ENCODE measurements at places on chromosomes 16 and 17.

- no peak for DNase-seq
These were observed 115.9 kb downstream of the KATNIP start for GRCh38 chr16:27665881-27666280.

- no peak for DNase-seq
These were observed 11.4 kb downstream of the ARSG start for GRCh38 chr17:68302666-68303065.

DNA sequence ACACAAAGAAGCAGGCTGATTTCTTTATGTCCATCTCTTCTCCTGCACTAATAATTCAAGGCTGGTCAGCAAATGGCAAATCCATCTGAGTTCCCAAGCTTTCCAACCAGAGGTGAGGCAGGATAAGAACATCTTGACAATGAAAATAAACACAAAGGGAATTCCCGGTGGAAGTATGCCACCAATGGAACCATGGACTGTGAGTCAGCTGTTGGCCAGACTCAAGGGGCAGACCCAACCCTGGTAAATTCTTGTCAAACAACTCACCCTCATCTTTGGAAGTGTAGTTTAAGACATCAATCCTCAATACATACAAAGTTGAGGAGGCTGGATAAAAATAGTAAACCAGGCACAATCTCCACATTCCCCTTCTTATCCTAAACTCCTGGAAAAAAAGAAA is 74.3 kb upstream of the CES5A start:
- no peak for DNase-seq

- no peak for DNase-seq
These were observed 445.7 kb downstream of the TOX3 start for GRCh38 chr16:52101246-52101645.

DNA sequence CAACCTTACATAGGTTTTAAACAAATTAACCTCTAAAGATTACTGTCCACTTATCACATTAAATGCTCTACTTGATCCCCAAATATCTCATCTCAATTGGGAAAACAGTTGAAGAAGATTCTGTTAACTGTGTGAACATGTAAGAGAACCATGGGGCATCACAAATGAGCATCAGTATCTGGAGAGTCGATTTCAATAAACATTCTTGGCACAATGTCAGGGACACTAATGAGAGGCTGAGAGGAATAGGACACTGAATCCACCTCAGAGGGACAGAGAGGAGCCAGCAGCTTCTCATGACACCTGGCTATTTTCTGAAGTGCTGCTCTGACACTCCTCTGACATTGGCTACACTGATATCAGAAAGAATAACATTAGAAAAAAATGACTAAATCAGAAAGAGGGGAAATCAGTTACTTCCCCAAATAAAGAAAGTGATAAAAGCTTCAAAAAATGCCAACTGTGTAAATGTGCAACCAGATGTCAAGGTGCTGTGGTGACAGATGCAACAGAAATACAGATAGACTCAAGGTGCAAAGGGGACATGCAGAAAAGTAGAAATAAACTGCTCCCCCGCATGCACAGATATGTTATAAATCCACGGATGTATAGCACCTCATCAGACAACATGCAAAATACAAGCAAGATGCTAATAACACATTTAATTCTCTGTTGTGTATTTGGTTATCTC is 67.4 kb downstream of the SNX11 start:
- no peak for DNase-seq

- DNase-seq, result no peak
These were observed 36.1 kb downstream of the NLK start for GRCh38 chr17:28078341-28079229.

- no peak for DNase-seq
These were observed 1.6 kb downstream of the SENP3 start for GRCh38 chr17:7563115-7563869.

DNA sequence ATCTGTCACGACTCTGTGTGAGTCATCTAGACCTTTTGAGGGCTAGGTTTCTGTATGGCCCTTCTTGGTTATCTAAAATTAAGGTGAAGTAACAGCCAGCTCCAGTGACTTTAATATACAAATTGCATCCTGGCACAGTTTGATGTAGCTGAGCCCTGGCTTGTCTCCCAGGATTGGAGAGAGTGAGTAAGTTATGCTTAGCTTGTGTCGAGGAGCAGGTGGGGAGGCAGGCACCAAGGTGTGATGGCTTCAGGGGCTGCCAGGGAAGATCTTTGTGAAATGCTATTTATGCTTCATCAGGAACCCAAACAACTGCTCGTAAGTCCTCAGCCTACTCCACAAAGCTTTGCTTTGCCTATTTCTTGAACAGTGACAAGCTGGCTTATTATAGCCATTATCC is 261.2 kb downstream of the HS3ST4 start:
- DNase-seq, result no peak

DNA sequence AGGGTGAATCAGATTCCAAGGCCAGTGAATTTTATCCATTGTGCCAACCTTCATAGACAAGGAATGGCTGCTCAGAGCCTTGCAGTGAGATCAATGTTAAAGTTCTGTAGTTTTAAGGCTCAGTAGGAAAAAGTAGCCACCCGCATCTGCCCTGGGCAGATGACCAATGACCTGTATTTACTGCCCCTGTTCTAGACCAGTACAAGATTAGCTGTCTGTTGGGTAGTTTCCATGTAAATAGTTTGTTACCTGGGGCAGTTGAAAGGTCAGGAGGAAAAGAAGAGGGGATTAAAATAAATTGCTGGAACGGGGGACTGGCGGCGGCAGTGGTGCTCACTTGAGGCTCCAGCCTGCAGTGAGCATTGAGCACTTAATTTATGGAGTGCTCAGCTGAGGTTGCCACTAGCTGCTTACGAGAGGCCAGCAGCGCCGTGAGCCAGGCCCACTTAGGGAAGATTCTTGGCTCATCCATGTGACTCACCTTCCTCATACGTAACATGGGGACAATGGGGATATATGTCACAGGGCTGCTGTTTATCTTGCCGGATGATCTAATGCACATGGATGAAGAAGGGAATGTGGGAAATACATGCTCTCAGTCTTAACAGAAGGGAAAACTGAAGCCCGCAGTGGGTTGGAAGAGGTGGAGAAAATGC is 10.7 kb upstream of the NOS2 start:
- DNase-seq, result no peak

GRCh38 chr17:11598274-11599221 is at the start of gene DNAH9:
TSS of gene DNAH9 (plus strand) at chr17:11598470. CDS start at chr17:11598499, 29 bp downstream.
- DNase-seq, result peak; percentile 97

- no peak for DNase-seq
These were observed 27.5 kb downstream of the MPG start for GRCh38 chr16:105521-105920.

DNA sequence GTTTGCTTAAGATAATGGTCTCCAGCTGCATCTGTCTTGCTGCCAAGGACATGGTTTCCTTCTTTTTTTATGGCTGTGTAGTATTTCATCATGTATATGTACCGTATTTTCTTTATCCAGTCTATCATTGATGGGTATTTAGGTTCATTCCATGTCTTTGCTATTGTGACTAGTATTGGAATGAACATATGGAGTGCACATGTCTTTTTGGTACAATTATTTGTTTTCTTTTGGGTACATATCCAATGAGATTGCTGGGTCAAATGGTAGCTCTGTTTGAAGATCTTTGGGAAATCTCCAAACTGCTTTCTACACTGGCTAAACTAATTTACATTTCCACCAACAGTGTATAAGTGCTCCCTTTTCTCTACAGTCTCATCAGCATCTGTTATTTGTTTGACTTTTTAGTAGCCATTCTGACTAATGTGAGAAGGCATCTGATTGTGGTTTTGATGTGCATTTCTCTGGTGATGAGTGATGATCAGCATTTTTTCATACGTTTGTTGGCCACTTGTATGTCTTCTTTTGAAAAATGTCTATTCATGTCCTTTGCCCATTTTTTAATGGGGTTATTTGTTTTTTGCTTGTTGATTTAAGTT is 66.2 kb downstream of the TNFRSF13B start:
- DNase-seq, result no peak

DNA sequence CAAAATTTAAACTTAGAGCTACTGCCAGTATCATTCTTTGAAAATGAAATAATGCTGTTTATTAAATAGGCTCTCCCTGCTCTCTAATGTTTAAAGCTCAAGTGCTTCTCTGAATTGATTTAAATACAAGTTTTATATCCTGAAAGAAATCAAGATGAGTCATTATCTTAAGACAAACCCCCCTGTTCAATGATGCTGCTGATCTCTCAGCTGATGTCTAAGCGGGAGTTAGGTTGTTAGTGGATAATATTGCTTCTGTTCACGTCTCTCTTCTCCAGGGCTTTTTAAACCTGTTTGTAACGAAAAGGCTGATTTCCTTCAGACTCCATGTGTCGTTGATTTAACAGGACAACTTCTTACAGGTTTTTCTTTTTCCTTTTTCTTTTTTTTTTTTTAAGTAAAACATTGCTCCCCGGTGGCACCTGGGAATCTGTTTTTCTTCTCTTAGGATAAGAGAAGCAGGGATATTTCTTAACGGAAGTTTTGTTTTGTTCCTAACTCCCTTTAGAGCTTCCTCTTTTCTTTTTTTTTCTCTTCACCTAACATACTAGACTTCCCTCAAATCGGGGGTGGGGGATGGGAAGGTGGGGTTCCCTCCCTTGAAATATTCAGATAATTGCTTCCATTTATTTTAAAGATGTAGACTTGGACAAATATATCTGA is 807 bp upstream of the LYRM9 start:
- DNase-seq, result no peak

DNA sequence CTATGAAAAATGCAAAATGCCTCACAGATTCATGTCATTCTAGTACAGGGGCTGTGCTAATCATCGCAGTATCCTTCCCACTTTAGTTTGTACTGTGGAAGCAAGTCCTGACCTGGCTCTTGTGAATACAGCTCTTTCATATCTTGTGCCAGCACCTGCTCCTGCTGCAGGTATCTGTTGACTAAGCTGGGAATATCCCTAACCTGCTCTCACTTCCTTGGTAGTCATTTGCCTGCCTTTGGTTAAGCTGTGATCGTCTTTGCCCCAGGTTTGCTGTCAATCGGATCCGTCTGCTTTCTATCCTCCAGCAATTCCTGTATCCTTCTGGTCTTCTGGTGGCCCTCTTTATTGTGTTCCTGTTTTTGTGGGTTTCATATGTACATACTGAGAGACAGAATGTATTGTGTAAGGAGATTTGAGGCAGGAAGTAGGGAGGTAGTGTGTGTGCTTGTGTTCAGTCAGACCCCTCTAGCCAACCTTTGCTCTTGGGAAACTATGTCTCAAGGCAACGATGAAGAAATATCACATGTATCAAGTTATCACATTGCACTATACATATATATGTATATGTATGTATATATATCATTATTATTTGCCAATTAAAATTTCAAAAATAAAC is 7.7 kb upstream of the GINS3 start:
- DNase-seq, result no peak

- DNase-seq, result no peak
These were observed 292.5 kb downstream of the XYLT1 start for GRCh38 chr16:17177959-17178905.

- DNase-seq, result no peak
These were observed 53.3 kb upstream of the ENDOV start for GRCh38 chr17:80361495-80362220.

GRCh38 chr16:164827-165538 is 795 bp upstream of the HBM start:
- no peak for DNase-seq

- DNase-seq, result peak; percentile 39
These were observed 1.3 kb downstream of the PFN1 start for GRCh38 chr17:4947010-4947410.

DNA sequence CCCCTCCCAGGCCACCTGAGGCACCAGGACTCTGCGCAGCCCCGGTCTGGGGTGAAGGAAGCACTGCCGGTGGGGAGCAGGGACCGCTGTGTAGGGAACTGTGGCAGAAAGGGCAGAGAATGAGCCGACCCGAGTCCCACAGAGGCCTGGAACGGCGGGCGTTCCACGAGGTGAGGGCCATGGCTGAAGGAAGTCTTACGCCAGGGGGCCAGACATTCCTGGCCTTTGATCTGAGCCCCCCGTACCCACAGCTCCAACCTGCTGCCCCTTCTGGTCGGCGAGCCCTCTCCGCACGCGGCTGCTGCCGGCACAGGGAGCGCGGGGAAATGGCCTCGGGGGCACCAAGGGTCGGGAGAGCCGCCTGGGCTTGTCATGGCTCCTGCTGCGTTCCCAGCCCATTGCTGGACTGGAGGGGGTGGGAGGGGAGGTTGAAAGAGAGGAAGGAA is 1.4 kb upstream of the WNT3 start:
- DNase-seq, result no peak

- DNase-seq, result no peak
These were observed 12.5 kb downstream of the SIAH1 start for GRCh38 chr16:48372744-48373143.

GRCh38 chr17:78892062-78892456 is 10.9 kb downstream of the CEP295NL start:
- no peak for DNase-seq

GRCh38 chr16:4754865-4755264 is 12.1 kb downstream of the ZNF500 start:
- DNase-seq, result no peak

DNA sequence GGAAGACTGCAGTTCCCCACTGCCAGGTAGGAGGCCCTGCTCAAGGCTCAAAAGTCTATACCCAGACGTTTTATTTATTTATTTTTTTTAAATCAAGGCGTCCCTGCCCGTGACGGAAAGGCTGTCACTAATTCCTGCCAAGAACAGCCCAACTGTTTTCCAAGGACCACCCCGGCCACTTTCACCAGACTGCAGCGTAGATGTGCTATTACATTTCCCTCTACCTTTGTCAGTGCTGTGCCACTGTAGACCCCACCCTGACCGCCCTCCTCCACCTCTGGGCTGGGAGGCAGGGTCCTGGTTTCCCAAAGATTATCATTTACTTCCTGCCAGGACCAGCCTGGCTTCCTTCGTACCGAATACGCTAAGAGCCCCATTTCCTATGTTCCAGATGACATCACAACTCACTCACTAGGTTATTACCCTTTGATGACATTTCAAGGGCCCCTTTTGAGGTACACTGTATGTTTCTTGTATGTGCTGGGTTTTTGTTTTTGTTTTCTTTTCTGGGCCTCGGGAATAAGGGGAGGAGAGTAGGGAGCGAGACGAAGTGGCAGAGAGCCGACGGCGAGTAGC is 6.3 kb upstream of the RNF227 start:
- peak; percentile 12 for DNase-seq

DNA sequence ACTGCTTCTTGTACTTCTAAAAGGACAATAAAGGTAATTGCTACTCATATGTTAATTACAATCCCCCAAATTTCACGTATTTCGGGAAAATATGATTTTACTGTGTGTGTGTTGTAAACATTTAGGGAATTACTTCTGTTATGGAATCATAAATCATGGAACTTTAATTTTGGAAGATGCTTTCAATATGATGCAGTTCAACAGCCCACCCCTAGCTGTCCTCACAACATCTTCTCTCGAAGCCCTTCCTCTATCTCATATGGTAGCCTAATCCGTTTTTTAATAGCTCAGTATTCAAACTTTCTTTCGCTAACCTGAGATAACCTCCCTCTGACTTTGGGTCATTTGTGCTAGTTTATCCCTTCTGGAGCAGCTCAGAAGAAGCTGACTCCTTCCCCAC is 78.4 kb downstream of the ANKFN1 start:
- no peak for DNase-seq

Data from left colon (tissue), 2 donors.